ENCODE measurements at places on chromosomes 4 and X. TPM values are rescaled to one million over a fixed set of nuclear protein-coding genes. Genes with fewer than 3 reads are reported as not detected.

SYTL5 gene
- polyA plus RNA-seq, result 0.48 TPM

- DNase-seq, result no peak
Measured at GRCh38 chr4:183164963-183165362, 65.9 kb downstream of the WWC2 start.

TTC29 gene
- polyA plus RNA-seq, result not detected

HUWE1 gene
- polyA plus RNA-seq, result 57.5 TPM

GRCh38 chrX:118823263-118824172 lies at the start of gene ZCCHC12:
ZCCHC12 (plus strand) TSS chrX:118823824; CDS start chrX:118825245, 1,421 bp downstream.
- DNase-seq, result no peak

Data from BJ (cell line).